ENCODE measurements at places on chromosomes 3 and 15.

DNA sequence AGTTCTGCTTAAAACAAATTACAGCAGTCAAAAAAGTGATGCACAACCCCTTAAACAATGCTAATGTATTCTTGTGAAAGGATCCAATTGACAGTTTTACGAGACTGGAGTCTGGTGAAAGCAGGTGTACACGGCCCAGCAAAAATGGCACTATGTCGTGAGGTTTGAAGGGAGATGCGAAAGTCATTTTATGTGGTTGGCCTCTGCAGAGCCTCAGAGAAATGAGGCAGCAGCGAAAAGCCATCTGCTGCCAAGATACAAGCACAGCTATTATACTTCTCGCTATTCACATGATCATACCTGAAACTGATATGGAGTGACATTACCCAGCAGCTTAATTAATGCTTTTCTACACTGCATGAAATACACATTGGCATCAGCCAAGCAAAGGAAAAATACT is 36.4 kb downstream of the MECOM start:
- DNase-seq = no peak

DNA sequence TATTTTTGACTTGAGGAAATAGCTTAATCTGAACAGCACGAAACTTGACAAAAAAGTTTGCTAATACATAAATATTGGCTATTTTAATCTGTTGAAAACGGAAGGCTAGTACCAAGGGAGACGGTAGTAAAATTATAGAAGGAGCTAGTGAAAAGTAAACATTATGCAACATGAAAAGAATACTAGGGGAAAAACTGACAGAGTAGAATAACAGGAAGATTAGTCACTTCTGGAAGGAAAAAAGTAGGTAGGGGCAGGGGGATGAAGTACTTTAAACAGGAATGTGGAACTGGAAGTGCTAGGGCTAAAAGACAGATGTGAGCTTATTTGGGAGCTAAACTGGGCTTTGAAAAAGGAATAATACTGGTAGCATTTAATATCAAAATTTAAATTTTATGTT is 60.1 kb downstream of the MBNL1 start:
- no peak for DNase-seq

GRCh38 chr3:4582624-4583023 is 89.5 kb downstream of the ITPR1 start:
- no peak for DNase-seq

DNA sequence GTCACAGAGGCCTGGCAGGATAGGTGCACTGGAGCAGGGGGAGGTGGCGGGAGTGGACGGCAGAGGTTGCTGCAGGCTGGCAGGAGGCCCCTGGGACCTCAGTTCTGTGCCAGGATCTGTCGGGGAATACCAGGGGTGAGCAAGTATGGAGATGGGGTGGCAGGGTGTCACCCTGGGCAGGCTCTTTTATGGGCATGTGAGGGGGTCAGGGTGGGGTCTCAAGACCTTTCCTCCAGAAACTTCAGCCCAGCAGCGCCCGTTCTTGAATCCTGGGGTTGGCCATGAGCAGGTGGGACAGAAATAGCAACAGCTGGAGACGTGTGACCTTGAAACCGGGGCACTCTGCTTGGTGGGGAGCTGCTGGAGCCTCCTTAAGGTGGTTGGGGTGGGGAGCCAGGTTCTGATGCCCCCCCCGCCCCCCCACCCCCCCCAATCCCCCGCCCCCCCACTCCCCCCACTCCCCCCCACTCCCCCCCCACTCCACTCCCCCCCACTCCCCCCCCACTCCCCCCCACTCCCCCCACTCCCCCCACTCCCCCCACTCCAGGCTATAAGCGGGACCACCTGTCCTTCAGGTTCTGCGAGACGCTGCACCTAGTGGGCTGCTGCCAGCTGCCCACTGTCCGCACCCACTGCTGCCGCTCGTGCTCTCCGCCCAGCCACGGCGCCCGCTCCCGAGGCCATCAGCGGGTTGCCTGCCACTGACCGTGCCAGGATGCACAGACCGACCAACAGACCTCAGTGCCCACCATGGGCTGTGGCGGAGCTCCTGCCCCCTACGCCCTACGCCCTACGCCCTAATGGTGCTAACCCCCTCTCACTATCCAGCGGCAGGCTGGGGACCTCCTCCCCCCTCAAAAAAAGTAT is 84.9 kb downstream of the TBC1D2B start:
- DNase-seq = no peak

DNA sequence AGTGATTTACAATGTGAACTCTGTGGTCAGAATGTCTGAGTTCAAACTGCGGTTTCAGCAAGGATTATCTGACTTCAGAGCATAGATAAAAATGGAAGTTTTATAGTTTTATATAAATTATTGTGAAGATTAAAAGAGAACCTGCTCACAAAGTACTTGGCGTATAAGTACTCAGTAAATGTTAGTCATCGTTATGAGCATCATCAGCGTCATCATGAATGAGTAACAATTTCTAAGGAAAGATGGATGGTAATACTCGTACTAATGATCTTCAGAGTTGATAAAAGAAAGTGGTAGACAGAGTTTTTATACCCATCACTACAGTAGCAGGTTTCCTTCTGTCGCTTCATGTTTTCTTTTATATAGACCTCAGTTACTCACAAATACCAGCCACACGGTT is 341.8 kb downstream of the RAP2B start:
- no peak for DNase-seq

DNA sequence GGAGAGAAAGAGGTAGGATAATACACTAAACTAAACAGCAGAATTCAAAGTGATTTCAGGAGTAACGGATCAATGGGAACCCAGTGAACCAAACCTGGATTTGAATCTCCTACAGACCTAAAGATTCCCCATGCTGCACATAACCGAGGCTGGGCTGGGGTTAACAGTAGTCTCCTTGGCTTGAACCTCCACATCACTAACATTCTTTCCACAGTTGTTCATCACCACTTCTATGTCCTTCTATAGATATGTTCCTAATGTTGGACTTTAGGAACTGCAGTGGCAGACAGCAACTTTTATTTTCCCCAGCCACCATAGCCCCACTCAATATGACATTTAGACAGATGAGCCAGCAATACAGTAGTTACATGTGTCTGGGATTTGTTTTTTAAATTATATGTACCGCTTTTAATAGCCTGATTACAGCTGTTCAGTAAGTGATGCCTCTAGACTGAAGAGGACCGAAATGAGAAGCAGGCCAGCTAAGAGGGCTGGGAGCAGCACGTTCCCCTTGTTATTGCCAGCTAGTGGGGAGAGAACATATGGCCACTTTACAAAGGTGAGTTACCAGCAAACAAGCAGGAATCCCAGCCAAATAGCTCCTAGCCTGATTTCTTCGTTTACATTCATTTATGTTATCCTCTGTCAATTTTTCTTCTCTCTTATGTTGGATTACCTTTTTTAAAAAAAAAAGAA is 472.6 kb upstream of the CDIN1 start:
- DNase-seq = no peak

GRCh38 chr15:36757189-36757814 is 177.9 kb downstream of the CDIN1 start:
- no peak for DNase-seq

GRCh38 chr3:128133273-128133883 is 9.8 kb upstream of the RUVBL1 start:
- DNase-seq = peak; percentile 63

- DNase-seq = no peak
Observed at GRCh38 chr3:48894516-48894915, 4.2 kb downstream of the SLC25A20 start.

- no peak for DNase-seq
Observed at GRCh38 chr3:117995842-117996437, 1038.7 kb downstream of the IGSF11 start.
